Heart left ventricle (tissue), 16 donors: ENCODE measurements at places on chromosomes 3 and 15. TPM values are rescaled to one million over a fixed set of nuclear protein-coding genes. Genes with fewer than 3 reads are reported as not detected.

IREB2 gene
- 26.4 TPM for total RNA-seq

DNA sequence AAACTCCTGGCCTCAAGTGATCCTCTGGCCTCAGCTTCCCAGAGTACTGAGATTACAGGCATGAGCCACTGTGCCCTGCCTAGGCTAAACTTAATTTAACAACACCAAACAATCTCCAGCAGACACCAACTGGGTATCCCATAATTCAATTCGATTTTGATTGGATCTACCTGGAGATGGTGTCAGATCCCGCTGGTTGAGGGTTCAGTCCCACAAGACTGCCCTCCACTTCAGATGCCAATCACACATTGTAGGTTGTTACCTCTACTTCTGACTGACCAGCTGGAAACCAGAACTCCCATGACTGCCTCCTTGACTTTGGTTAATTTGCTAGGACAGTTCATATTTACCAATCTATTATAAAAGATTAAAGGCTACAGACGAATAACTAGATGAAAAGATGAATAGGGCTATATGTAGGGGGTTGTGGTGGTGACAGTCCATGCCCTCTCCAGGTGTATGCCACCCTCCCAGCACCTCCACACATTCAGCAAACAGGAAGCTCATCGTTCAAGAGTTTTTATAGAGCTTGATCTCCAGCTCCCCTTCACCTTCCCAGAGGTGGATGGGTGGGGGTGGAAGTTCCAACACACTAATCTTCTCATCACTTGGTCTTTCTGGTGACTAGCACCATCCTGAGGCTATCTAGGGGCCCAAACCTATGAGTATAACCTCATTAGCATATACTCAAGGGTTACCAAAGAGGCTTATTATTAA lies 9.3 kb downstream of the B2M start:
- DNase-seq, result no peak

ZBBX gene
- total RNA-seq, result not detected

DNA sequence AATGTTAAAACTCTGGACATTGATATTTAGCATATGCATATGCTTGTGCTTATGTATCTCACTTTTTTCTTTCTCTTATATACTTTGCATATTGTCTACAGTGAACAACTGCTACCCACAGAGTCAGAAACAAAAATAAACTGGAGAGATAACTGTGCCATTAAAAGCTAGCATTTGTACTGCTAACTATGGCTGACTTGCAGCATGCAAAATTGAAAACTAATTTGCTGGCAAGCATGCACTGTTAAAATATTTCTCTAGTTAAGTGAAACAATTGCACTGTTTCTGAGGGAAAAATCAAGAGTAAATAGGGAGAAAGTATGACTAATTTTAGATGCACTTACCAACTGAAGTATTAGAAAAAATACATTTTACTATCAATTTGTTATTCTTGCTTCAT lies 177.8 kb downstream of the CBLB start:
- DNase-seq, result no peak

- no peak for DNase-seq
Measured at GRCh38 chr3:37814547-37814946, 47.1 kb upstream of the CTDSPL start.

GRCh38 chr15:66253418-66254088 lies at the start of gene MEGF11:
TSS of gene MEGF11 (minus strand) at chr15:66253750. CDS start at chr15:66128403, 125,347 bp downstream.
- no peak for DNase-seq

GRCh38 chr3:138442433-138442832 lies 8.0 kb downstream of the ESYT3 start:
- DNase-seq, result no peak

ROPN1 gene
- not detected for total RNA-seq

GRCh38 chr15:92610101-92610520 lies 45.5 kb downstream of the FAM174B start:
- DNase-seq, result no peak

- DNase-seq, result no peak
Measured at GRCh38 chr15:88472225-88472624, 4.7 kb downstream of the MRPS11 start.

TRIM42 gene
- not detected for total RNA-seq

DNA sequence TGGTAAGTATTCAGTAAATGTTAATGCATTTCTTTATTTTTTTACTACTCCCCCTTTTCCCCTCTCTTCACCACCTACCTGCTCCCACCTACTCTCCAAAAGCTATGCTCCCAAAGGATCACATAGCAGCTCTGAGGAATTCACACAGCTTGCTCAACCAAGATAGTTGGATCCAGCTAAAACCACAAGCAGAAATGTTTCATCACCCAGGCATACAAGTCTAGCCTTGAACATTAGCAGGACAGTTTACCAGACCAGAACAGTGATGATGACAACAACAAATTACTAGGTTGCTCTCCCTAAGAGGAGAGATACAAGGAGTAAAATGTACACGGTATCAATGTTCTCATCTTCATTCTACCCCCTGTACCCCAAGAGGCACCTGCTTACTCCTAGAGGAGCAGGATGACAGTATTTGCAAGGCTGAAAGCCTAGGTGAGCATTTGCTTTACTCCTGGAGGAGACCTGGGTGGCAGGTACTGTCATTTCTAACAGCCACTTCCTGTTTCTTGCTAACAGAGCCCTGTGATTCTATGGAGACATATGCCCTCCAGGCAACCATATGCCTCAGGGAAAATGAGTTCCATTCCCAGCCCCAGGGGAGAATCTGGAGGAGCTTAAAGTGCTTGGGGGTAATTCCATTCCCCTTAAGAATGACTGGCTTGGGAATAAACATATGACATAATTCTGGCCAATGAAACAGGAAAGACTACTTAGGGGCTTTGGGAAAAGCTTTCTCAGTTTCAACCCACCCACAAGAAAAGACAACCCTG lies 237.5 kb downstream of the NTRK3 start:
- DNase-seq, result no peak

DNA sequence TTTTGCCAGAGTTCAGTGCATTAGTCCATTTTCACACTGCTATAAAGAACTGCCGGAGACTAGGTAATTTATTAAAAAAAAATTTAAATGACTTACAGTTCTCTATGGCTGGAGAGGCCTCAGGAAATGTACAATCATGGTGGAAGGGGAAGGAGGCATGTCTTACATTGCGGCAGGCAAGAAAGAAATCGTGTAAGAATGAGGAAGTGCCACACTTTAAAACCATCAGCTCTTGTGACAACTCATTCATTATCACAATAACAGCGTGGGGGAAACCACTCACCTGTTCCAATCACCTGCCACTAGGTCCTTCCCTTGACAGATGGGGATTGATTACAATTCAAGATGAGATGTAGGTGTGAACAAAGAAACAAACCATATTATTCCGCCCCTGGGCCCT lies 1361.4 kb downstream of the NSUN3 start:
- DNase-seq, result no peak

DNA sequence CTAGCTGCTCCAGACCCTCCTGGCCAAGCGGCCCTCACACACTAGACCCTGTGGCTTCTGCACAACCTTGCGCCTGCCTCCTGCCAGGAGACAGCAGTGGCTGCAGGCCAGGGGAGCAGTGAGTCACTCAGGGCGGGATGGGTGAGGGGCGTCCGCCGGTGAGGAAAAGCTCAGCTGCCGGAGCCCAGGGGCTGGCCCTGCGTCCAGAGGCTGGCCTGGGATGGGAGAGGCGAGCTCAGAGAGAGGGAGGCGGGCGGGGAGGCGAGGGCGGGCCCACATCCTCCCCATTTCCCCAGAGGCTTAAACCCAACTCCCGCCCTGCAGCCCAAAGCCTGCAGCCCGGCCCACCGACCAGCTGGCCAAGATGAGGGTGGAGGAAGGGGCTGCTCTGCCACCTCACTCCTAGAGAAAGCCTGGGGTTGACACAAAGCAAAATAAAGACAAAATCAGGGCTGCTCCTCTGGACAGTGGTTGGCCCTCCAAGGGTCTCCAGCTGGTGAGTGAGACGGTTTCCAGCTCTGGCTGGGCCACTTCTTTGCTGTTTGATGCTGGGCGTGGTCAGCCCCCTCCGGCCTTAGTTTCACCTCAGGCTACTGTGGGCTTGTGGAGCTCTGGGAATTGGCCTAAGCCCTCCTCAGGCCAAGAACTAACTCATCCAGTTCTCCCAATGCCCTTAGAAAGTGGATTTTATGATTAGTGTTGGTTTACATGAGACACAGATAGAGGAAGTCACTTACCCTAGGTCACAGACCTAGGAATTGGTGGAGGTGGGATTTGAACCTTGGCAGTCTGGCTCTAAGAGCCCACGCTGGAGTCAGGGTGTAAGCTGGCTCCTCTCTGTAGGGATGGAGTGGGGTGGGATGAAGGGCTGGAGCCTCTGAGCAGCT lies 50.6 kb downstream of the IQSEC1 start:
- peak; percentile 92 for DNase-seq

- DNase-seq, result peak; percentile 78
Measured at GRCh38 chr15:83698294-83698693, 44.4 kb downstream of the ADAMTSL3 start.

P3H2 gene
- total RNA-seq, result 5.7 TPM

VEPH1 gene
- not detected for total RNA-seq

DNA sequence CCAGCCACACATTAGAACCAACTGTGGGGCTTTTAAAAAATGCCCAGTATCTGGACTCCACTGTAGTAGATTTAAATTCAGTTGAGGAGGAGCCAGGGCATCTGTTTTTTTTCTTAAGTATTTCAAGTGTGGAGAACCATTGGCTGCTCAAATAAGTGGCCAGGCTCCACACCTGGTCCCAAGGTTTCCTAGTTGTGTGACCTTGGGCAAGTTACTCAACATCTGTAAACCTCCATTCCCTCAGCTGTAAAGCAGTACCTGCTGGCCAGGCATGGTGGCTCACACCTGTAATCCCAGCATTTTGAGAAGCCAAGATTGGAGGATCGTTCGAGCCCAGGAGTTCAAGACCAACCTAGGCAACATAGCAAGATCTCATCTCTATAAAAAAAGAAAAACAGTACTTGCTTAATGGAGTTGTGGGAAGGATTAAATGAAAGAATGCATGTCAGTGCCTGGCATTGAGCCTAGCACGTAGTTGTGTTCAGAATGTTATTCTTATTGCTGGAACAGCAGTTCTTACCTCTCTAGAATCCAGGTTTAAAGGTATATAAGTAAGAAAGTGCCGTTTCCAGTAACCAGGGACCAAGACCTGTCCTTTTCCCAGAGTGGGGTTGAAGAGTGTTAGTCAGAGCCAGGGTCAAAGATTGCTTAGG lies 2.0 kb downstream of the PPP1R14D start:
- no peak for DNase-seq

AHSG gene
- total RNA-seq, result not detected

DNA sequence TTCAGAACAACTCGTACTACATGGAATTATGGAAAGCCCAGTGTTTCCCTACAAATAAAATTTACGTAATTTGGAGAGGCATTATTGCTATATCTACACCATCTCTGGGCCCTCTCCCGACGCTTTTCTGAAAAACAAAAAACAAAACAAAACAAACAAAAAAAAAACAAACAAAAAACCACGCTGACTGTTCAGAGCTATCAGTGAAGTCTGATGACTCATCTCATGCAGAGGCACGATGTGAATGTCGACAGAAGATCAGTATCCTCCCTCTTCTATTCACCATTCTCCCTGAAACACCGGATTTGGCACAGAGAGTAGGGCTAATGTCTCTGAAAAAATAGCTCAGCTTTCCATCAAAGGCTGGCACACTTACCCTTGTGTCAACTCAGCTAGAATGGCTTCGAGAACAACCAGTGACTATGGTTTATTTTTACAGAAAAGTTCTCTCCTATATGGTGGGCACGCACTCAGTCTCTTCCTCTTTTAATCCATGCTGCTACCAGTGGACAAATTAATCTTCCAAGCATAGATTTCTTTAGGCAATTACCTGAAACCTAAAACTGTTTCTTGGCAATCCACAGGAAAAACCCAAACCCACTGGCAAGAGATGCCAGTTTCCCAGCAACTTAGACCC lies 1.5 kb downstream of the CRBN start:
- no peak for DNase-seq

IL12A gene
- 2.5 TPM for total RNA-seq

CHRNA7 gene
- total RNA-seq, result 0.28 TPM

- DNase-seq, result no peak
Measured at GRCh38 chr3:46878781-46879436, 1.4 kb downstream of the PTH1R start.

DNA sequence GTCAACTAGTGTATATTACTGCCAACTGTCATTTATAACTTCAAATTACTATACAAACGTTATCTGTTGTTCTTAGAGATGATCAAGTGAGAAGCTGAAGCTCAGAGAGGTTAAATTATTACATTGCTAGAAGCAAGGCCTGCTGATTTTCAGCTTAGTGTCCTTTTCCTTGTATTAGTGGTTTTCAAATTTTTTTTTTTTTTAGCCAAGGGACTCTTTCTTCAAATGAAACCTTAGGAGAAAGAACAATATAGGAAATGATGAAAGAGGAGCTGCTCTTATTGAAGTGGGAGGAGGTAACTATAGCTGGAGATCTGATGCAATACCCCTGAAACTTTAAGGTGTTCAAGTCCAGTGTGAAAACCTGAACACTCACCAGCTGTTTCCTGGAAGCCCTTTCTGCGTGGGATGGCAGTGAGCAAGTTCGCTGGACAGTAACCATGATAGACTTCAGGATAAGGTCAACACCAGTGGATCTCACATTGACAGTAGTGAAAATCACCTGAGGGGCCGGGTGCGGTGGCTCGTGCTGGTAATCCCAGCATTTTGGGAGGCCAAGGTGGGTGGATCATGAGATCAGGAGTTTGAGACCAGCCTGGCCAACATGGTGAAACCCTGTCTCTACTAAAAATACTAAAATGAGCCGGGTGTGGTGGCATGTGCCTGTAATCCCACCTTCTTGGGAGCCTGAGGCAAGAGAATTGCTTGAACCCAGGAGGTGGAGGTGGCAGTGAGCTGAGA lies 376.2 kb downstream of the EDEM1 start:
- DNase-seq, result no peak

GRCh38 chr3:126995254-126995780 lies 12.4 kb downstream of the PLXNA1 start:
- no peak for DNase-seq

DNA sequence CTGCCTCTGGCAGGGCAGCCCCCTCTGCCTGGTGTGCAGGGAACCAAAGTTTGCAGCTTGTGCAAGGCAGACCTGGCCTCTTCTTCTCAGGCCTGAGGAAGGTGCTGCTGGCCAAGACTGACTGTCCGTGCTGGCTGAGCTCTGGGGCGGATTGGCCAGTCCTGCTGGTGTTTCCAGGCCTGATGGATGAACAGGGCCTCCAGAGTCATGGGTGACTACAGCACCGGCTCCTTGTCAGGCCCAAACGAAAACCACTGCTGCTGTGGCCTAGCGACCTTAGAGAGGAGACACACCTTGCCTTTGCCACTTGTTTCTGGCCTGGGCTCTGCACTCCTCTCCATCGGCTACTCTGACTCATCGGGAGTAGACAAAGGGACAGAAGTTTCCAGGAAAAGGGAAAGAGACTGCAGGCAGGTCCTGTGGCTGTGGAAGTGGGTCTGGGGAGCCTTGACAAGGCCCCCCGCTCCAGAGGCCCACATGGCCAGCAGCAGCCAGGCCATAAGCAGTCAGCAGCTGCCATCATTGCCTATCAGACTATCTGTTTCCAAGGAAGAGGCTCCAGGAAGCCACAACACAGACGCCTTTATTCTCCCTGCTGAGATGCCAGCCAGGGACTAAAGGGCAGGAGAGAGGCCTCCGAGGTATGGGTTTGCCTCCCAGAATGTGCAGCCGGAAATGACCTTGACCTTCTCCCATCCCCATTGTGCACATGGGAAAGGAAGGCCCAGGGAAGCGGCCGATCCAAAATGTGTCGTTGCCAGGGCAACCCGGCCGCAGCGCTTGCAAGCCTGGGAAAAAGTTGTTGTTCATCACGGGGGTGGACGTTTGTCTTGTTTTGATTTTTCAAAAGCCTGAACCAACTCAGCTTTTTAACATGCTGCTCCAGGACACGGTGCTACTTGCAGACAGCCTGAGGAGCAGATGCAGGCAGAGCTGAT lies 160.5 kb downstream of the CHSY1 start:
- peak; percentile 68 for DNase-seq

- no peak for DNase-seq
Measured at GRCh38 chr3:20125897-20126296, 60.1 kb downstream of the SGO1 start.
